ENCODE measurements at places on chromosomes 11 and 22.
A peak's percentile ranks its signal among the peaks of the same experiment; 100 is the strongest.

- no peak for DNase-seq
Measured at GRCh38 chr22:42308892-42309468, 38.5 kb upstream of the TCF20 start.

DNA sequence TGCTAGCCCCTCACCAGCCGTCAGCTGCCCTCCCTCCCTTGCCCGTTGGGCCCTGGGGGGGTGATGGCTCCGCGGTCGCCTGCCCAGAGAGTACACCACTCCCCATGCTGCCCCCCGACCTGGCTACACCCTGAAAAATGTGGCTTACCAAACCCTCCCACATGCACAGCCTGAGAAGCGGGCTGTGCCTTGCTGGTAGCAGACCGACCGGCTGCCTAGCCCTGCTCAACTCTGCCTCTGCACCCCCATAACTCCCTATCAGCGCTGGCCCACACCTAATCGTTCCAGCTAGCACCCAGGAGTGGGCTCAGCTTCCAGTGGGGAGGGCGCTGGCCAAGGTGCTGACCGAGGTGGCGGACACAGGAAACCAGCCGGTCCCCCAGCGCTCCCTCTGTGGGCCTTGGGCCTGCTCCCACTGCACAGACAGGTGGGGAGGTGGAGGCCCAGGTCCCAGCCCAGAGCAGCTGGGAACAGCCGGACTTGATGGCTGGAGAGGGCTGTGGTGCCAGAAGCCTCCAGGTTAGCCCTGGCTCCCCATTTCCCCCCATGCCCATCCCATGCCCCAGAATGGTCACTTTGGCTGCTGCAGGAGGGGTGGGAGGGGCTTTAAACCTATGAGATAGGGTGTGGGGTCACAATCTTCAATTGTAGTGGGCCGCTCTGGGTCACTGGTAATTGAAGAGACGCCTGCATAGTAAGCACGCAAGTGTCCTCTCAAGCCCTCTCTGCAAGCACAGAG lies 32.1 kb upstream of the PRODH start:
- no peak for DNase-seq

DNA sequence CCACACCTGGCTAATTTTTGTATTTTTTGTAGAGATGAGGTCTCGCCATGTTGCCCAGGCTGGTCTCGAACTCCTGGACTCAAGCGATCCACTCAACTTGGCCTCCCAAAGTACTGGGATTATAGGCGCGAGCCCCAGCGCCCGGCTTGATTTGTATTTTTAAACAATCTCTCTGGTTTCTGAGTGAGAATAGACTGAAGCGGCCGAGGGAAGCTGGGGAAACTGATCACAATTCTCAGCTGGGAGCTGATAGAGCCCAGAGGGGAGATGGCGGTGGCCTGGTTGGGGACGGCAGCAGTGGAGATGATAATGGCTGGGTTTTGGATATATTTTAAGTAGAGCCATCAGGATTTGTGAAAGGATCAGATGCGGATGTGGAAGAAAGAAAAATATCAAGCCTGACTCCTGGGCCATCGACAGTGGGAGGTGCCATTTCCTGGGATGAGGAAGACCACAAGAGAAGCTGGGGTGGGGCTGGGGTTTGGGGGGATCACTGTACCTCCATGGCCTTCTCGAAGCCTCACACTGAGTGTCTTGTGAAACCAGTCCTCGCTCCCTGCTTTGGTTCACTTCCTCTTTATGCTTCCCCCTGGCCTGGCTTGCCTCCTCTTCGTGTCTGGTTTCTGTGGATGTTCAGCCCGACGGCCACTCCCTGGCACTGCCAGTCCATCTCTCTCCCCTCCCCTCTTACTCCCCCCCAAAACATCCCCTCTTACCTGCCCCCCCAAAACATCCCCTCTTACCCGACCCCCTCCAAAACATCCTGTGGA lies 51.9 kb downstream of the IGLL1 start:
- no peak for DNase-seq

DNA sequence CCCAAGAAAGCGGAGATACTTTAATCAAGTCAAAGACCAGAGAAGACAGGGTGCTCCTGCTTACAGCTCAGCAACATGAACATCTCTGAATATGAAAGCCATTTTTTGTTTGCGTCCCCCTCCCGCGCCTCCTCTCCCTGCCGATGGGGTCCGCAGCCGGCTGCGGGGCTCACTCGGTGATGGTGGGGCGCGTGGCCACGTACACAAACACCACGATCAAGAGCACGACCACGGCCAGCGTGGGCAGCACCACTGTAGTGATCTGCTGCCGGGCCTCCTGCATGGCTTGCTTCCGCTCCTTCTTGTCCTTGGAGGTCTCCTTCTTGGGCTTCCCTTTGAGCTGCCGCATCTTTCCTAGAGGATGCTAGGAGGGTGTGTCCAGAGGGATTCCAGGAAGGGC lies 64.3 kb downstream of the SMCO4 start:
- no peak for DNase-seq

DNA sequence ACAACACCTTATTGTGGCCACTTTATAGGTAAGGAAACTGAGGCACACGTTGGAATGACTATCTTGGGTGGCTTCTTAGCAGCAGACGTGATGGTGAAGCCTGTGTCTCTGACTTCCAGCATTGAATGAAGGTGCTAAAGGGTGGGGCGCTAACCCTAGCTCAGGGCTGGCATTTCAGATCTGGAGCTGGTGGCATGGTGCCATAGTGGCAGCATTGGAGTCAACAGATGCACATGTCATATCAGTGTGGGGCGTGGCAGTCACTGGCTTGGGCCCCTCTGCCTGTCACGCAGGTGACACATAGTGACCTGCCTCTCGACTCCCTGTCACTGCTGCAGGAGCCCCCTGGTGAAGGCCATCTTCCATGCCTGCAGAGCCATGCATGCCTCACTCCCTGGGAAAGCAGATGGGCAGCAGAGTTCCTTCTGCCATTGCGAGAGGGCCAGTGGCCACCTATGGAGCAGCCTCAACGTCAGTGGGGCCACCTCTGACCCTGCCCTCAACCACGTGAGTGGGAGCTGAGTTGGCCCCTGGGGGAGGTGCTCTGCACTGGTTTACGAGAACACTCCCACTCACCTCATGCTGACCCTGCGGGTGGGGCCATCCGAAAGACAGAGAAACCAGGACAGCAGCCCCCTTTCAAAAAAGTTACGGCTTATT lies 14.8 kb downstream of the SHISA8 start:
- DNase-seq, result no peak

- DNase-seq, result no peak
Measured at GRCh38 chr11:119188067-119188466, 2.8 kb downstream of the NHERF4 start.

GRCh38 chr11:105911454-105911853 lies 110.6 kb downstream of the MSANTD4 start:
- DNase-seq, result no peak

DNA sequence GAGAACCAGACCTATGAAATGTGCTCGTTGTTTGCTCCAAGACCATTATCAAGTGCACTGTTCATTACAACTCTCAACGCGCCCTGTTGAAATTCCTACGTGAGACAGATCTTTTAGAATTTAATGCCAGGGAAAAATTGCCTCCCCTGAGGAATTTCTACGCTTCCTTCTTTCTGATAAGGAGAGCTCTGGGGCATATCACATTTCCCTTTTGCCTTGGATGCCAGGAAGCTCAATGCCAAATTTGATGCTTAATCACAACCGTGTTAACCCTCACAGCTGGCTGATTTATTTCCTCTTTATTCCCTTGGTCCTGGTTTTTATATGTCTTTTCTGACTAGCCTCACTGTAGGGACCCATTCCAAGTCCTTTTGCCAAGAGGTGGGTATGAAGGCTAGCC lies 109.4 kb downstream of the MICAL2 start:
- no peak for DNase-seq

DNA sequence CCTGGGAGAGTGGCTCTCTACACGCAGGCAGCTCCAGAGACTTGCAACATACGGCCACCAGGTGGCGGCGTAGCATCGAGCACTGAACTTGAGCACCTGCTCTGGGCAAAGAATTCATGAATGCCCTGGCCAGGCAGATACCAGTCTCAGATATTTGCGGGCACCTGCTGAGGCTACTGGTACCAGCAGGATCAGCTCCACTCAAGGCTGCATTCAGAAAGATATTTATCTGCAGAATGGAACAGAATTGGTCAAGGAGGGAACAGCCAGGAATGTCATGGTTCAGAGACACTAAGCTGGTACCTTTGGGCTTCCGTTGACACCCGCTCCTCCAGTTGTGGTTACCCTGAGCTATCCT lies 10.8 kb upstream of the CCDC86 start:
- peak; percentile 79 for DNase-seq

GRCh38 chr11:115159207-115159606 lies 345.0 kb downstream of the CADM1 start:
- DNase-seq, result no peak

DNA sequence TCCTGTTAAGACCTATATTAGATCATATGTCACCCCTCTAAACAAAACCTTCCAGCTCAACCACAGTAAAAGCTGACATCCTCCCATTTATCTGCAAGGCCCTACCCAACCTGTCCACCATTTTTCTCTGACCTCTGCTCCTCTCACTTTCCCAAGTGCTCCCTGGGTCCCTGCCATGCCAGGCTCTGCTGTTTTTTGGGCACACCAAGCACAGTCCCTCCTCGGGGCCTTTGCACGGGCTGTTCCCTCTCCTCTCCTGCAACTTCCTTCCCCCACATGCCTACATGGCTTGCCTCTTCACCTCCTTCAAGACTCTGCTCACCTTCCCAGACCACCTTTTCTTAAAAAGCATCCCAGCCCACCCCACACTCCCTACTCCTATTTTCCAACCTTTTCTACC lies 9.8 kb downstream of the TST start:
- no peak for DNase-seq

DNA sequence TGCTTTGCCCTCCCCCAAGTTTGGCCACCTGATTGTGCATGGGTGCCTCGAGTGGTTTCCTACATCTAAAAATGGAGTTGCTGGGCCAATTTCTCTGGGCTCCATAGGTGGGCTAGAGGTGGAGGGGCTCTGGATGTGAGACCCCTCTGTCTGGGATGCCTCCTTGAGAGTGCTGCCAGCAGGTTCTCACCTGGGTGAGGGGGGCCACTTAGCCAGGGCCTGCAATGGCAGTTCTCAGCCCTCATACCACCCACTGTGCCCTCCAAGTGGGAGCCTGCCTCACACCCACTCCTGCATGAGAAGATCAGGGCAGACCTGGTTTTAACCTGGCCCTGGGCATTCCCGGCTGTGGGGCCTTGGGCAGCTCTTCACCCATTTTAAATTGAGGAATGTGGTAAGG lies 83.9 kb downstream of the CABIN1 start:
- DNase-seq, result no peak

GRCh38 chr11:66680966-66681645 lies 3.4 kb upstream of the RBM4B start:
- no peak for DNase-seq

DNA sequence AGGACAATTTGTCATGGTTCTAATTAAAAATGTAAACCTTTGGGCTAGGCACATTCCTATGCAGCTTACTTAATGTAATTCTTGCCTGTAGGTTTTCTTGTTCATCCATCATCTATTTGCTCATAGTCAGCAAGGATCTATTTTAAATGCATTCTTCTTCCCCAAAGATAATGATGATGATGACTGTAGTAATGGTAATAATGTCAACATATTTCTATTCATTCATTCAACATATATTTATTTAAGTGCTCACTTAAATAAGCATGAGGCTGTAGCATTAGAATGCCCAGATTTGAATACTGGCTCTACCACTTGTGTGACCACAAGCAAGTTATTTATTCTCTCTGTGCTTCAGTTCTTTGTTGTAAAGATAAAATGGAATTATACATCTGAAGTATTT lies 169.6 kb upstream of the SYN3 start:
- DNase-seq, result no peak

DNA sequence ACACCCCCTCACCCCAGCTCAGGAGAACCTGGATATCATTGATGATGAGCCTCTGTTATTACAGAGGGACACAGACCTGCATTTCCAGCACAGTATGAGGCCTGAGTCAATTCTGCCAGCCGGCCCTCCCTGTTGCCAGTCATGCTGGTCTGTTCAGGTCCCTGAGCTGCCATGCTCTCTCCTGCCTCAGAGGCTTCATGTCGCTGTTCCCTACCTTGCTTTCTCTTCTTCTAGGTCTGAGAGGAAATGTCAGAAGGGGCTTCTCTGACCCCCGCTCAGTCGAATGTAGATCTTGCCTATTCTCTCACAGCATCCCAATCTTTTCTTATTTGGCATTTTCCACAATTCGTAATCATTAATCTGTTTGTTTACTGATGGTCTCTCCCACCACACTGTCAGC lies 21.8 kb upstream of the ABCC8 start:
- no peak for DNase-seq

DNA sequence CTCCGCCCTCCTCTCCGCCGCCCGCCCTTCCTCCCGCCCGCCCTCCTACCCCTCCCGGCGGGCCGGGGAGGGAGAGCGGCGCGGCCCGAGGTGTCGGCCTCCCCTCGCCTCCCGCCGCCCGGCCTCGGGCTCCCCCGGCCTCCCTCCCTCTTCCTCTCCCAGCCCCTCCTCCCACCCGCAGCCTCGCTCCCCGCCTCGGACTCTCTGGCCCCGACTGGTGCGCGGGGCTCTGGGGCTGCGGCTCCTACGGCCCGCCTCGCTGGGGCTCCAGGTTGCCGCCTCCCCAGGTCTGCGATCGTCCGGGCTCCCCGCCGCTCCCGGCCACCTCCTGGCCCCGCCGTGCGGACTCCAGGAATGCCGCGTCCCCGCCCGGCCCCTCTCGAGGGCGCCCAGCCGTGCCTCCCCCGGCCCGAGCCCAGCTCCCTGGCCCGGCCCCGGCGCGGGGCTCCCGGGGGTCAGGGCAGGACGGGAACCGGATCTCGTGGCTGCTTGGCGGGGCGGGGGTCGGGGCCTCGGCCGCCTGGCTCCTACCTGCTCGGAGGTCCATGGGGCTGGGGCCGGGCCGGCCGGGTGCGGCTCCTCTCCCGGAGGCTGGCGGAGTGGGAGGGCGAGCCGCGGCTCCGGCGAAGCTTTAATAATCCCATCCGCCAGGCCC lies at the start of gene CLCF1:
CLCF1 (minus strand) TSS at position 606 of the 655 bp plus-strand sequence; CDS start at position 547, 59 bp downstream.
- no peak for DNase-seq

- no peak for DNase-seq
Measured at GRCh38 chr11:126378763-126379162, 23.3 kb downstream of the ST3GAL4 start.

DNA sequence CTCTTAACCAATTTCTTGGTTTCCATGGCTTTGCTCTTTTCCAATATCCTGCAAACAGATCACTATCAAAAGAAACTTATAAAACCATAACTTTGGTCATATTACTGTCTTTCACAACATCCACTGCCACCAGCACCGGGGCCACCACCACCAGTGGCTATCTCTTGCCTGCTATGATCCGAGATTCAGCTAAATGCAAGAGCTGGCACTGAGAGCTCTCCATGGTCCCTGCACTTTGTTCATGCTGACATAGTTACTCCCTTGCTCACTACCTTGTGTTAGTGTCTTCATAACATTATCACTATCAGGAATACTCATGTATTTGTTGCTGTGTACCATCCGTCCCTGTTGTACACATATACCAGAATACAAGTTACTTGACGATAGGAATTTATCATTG lies 299.0 kb downstream of the ETS1 start:
- DNase-seq, result no peak

GRCh38 chr11:94549146-94549545 lies 5.4 kb downstream of the FUT4 start:
- DNase-seq, result no peak
